ENCODE measurements at places on chromosomes 1 and 21.

GRCh38 chr1:188462837-188463236 is 1634.1 kb downstream of the PLA2G4A start:
- no peak for DNase-seq

GRCh38 chr1:105137543-105138457 is 1388.1 kb downstream of the AMY1C start:
- DNase-seq = no peak

- no peak for DNase-seq
Measured at GRCh38 chr1:227654431-227654830, 80.7 kb downstream of the JMJD4 start.

GRCh38 chr1:54997711-54997986 is 1.1 kb upstream of the BSND start:
- DNase-seq = no peak

DNA sequence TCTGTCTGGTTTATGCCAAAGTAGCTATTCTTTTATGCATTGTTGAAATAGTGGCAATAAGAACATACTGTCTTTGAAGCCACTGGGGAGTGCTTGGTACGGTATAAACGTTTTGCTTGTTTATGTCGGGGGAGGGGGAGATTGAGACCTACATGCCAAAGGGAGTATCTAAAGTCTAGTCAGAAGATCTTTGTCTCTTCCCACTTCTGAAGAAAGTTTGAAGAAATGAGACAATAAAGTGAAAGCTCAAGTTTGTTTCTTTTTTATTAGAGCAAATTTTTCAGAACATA is 6.8 kb downstream of the AKIRIN1 start:
- DNase-seq = no peak

DNA sequence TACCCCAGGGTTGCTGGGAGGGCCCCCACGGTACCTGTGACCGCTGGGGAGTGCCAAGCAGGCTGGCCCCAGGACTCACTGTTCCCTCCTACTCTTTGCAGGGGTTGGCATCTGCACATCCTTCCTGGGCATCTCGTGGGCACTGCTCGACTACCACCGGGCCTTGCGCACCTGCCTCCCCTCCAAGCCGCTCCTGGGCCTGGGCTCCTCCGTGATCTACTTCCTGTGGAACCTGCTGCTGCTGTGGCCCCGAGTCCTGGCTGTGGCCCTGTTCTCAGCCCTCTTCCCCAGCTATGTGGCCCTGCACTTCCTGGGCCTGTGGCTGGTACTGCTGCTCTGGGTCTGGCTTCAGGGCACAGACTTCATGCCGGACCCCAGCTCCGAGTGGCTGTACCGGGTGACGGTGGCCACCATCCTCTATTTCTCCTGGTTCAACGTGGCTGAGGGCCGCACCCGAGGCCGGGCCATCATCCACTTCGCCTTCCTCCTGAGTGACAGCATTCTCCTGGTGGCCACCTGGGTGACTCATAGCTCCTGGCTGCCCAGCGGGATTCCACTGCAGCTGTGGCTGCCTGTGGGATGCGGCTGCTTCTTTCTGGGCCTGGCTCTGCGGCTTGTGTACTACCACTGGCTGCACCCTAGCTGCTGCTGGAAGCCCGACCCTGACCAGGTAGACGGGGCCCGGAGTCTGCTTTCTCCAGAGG is 6.8 kb downstream of the XKR8 start:
- no peak for DNase-seq

DNA sequence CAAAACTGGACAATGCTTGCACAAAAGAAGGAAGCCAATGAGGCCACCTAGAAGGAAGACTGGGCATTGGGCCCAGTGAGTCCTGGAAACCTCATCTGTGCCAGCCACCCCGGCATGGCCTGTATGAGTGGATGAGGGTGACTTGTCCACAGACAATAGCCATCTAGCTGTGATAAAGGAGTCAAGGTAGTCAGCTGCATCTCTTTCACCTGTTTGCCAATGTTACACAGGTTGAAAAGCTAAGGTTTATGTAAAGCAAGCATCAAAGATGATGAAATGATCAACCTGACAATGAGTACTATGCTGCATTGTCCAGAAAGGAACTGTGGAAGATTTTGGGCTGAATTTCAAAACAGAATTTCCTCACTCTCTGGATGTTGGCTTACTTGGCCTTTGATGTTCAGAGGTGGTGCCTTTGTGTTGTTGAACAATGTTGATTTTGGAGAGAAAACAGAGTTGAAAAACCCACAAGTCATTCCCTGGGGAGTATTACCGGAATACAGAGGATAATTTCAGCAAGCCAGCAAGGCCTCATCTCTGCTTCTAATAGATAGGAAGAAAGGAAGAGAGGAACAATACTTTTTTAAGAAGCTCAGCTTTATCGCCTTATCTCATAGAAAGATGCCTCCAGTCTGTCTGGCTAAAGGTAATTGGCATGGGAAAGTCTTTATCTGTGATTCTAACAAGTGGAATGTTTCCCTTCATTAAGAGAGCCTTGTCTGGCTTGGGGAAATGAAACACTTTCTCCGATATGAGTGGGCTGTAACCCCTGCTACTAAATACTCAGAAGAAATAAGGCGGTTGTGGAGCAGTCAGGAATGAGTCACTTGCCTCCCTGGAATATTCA is 11.4 kb upstream of the SELE start:
- no peak for DNase-seq

DNA sequence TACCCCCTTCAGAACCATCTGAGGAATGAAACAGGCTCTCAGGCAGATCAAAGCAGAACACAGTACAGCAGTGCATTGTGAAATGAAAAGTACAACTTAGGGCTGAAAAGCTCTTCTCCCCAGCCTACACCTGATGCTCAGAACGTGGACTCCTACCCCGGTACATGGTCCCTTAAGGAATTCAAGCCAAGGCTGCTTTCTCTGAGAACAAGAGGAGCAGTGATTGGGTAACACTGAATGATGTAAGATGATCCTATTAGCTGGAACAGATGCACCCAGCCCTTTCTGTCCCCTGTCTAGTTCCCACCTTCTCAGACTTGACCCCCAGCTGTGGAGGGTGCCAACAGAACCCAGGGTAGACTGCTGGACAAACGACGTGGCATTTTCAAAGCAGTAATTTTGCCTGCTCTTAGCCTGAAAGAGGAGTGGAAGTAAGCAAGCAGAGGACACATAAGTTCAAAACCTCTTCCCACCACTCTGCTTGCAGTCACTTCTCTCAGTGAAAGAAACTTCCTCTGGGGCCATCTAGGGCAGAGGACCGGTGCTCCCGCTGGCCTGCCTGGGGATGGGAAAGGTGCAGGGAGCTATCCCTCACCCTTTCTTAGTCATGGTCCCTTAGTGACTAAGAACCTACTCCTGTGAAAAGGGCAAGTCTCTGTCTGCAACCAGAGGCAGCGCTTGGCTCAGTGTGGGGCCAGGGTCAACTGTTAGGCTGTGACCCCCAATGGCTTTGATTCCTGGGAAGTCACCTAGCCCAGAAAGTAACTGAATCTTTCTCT is 72.7 kb downstream of the TRABD2B start:
- DNase-seq = no peak

GRCh38 chr1:72481420-72481970 is 199.2 kb upstream of the NEGR1 start:
- no peak for DNase-seq

GRCh38 chr1:8276173-8276914 is 41.6 kb upstream of the SLC45A1 start:
- no peak for DNase-seq

- no peak for DNase-seq
Measured at GRCh38 chr1:32352239-32352745, 10.0 kb downstream of the FAM229A start.

DNA sequence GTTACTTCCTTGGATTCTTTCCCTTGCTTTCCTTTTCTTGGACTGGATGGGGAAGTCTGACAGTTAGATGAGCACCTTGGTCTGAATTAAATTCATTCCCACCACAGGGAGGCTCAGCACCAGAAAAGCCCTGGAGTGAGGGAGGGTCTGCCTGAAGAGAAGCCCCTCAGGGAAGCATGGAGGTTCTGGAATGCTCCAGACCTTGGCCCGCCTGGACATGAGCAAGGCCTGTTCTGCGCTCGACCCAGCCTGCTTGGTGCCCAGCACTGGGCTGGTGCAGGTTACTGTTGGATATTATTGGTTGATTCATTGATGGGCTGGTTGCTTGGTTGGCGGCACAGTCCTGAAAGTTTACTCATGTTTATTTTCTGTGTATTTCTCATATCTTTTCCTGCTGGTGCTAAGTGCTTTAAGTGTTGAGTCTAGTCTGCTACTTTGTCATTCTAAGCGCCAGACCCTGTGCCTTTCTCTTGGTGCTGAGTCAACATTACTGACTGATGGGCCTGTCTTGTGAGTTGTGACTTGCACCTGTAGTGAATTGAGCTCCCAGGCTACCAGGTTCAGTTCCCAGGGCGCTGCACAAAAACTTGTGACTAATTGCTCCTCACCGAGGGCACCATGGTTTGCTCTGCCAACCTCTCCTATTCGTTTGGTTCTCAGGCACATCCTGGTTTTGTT is 538.5 kb downstream of the KIF26B start:
- DNase-seq = no peak

DNA sequence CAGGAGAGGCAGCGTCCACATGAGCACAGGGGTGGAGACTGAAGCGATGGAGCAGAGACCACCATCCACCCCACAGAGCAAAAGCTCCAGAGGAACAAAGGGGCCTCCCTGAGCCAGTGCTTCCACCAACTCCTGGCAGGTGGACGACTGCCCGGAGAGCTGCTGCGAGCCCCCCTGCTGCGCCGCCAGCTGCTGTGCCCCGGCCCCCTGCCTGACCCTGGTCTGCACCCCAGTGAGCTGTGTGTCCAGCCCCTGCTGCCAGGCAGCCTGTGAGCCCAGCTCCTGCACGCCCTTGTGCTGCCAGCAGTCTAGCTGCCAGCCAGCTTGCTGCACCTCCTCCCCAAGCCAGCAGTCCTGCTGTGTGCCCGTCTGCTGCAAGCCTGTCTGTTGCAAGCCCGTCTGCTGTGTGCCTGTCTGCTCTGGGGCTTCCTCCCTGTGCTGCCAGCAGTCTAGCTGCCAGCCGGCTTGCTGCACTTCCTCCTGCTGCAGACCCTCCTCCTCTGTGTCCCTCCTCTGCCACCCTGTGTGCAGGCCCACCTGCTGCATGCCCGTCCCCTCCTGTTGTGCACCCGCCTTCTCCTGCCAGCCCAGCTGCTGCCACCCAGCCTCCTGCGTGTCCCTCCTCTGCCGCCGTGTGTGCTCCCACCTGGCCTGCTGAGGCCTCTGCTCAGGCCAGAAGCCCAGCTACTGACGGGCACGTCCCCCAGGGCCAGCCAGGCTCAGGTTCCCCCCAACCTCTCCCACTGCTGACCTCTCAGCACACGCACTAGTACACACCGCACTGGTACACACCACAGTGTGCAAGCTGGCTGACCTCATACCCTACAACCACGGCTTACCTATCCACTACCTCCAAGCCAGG is 5.4 kb downstream of the KRTAP10-12 start:
- no peak for DNase-seq

GRCh38 chr1:26993237-26994019 is at the start of gene TRNP1:
TRNP1 (plus strand) TSS chr1:26993692; CDS start chr1:26993787, 95 bp downstream.
- peak; percentile 71 for DNase-seq

- DNase-seq = no peak
Measured at GRCh38 chr21:34345091-34345871, 18.5 kb upstream of the KCNE2 start.

Measured in stimulated activated CD4-positive, alpha-beta T cell treated with anti-CD3 and anti-CD28 coated beads, Interleukin-1b, Interleukin-23, amount 100 ng/mL, for 4 hours (primary cell).